ENCODE measurements at places on chromosomes 2 and 18.

- DNase-seq = no peak
Measured at GRCh38 chr2:14292964-14293363, 339.6 kb upstream of the LRATD1 start.

- no peak for DNase-seq
Measured at GRCh38 chr2:242034138-242034537, 164.6 kb downstream of the RTP5 start.

GRCh38 chr2:232229911-232230310 is 148.6 kb upstream of the ALPP start:
- no peak for DNase-seq

DNA sequence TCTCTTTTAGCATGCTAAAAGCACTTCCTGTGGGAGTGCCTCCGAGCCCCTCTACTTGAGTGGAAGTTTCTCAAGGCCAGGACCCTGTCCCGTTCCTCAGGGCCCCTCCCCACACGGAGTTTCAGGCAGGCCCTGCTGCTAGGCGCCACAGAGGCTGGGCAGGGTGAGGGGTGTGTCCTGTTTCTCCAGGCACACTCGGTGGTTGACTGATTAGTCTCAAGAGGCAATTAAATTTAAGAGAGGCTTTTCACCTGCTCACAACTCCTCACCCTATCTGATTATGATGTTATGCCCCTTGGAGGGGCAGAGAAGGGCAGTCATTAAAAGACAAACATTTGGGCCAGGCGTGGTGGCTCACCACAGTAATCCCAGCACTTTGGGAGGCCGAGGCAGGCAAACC is 160.8 kb upstream of the HAAO start:
- DNase-seq = no peak

DNA sequence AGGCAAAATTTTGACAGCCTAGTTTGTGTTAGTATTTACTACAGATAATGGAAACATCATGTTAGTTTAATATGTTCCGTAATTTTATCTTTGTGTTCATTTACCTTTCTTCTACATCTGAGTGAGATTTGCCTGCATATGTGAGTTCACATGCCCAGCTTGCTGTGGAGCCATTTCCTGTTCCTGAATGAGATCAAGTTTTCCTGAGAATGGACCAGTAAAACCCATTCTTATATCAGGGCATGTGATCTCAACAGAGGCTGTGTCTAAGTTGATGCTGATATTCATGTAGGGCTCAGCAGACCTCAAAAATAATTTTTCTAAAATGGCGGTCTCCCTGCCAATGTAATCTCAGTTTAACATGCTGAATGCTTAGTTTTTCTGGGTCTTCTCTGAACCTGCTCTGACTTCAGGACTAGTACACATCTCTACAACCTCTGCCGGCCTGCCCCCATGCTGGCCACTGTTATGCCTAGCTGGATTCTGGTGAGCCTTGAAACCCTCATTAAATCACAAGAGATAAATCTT is 1.0 kb downstream of the IL1A start:
- DNase-seq = no peak

- no peak for DNase-seq
Measured at GRCh38 chr18:33720133-33720532, 142.1 kb downstream of the ASXL3 start.

Measured in NCI-H526 treated with DMSO at 0.1 percent for 48 hours (cell line).